Cortex of kidney (tissue), 1 donor: ENCODE measurements at places on chromosomes 16 and 17.

DNA sequence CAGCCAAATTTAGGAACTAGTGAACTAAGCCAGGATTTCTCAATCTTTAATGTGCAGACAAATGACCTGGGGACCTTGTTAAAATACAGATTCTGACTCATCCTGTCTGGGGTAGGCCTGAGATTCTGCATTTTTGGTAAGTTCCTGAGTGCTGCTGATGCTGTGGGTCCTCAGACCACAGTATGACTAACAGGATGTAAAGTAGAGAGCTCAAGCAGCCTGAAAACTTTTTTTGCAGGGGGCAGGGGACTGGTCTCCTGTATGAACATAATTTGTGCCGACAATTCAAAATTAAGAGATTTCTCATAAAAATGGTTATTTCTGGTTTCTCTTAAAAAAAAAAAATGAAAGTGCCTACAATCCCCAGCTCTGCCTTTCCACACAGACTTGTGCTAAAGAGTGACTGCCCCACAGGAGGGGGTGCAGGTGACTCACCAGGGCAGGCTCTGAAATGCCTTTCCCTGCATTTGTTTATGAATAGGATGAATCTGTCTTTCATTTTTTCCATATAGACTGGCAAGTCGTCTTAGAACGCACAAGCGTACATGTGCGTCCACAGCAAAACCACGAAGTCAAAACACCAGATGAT lies 271.5 kb downstream of the PHKB start:
- no peak for DNase-seq

GRCh38 chr17:21245639-21246084 lies 7.5 kb downstream of the NATD1 start:
- no peak for DNase-seq

- DNase-seq = no peak
Observed at GRCh38 chr16:9012848-9013507, 49.3 kb upstream of the USP7 start.

- no peak for DNase-seq
Observed at GRCh38 chr16:4639899-4640509, 15.4 kb downstream of the MGRN1 start.

DNA sequence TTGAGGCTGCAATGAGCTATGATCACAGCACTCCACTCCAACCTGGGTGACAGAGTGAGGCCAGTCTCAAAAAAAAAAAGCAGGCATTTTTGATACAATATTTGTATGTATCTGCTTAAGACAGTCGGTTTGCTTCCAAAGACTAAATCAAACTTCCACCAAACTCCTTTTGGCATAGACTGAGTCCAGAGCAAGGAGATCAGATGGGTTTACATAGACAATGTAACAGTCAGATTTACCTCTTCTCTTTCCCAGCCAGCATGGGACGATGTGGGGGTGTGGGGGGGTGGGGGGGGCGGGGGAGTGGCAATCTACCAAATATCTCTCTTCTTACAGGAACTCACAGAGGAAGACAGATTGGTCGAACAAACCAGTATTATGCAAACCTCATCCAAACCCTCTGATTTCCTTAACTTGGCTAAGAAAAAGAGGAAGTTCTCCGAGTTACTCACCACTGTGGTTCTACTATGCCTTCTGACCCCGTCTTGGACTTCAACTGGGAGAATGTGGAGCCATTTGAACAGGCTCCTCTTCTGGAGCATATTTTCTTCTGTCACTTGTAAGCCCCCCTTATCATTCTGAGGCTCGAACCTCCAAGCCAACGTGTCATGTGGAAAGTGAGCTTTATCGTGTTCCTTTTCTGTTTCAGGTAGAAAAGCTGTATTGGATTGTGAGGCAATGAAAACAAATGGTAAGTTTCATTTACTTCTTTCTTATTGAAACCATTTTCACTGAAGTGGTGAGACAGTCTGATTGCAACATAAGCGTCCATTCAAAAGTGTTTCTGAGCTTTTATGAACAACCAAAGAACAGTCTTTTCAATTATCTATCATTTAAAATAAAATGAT lies at the start of gene MILR1:
Gene MILR1 (plus strand): TSS at position 451 of the 848 bp plus-strand sequence. CDS start 54 bp downstream, at position 505.
- DNase-seq = no peak

DNA sequence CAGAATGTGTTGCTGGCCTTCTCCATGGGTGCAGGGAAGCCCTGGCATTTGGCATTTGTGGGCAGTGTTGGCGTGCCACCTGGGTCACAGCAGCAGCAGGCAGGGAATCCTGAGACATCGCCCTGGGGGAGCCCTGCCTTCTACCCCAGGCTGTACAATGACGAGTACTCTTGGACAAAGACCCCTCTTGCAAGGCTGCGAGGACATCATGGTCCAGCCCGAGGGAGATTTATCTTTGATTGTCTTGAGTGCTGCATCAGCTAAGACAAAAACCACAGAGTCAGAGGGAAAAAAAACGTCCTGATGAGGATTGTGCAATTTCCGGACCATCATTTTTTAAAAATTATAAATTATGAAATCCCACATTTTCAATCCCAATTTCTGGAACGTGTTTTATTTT lies 3.7 kb downstream of the CRISPLD2 start:
- no peak for DNase-seq

- DNase-seq = no peak
Observed at GRCh38 chr17:27526604-27527002, 70.4 kb downstream of the KSR1 start.

DNA sequence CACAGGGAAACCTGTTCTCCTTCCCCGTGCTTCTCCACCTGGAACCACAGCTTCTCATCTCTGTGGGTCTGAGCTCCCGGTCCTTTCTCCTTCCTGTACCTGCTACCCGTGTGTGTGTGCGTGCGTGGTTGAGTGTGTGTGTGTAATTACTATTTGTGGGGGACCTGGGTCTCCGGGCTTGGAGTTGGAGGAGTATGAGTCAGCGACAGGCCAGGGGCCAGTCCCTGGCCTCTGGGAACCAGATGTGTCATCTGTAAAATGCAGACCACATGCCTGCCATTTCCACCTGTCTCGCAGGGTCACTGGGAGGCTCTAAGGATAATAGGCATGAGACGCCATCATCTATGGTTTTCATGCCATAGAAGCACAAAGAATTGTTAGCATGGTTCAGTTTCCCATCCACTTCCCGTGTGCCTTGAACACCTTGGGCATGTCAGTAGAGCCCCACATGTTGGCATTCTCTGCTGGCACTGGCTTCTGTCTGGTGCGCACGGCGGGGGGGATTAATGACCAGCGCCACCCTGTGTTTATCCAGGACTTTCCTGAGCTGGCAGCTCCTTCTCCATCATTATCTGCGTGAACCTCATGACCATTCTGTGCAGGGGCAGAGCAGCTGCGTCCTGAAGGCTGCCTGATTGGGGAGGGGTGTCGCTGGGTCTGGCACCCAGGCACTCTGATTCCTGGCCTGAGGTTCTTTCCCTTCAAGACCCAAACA lies 1.5 kb downstream of the ZNF205 start:
- DNase-seq = no peak

DNA sequence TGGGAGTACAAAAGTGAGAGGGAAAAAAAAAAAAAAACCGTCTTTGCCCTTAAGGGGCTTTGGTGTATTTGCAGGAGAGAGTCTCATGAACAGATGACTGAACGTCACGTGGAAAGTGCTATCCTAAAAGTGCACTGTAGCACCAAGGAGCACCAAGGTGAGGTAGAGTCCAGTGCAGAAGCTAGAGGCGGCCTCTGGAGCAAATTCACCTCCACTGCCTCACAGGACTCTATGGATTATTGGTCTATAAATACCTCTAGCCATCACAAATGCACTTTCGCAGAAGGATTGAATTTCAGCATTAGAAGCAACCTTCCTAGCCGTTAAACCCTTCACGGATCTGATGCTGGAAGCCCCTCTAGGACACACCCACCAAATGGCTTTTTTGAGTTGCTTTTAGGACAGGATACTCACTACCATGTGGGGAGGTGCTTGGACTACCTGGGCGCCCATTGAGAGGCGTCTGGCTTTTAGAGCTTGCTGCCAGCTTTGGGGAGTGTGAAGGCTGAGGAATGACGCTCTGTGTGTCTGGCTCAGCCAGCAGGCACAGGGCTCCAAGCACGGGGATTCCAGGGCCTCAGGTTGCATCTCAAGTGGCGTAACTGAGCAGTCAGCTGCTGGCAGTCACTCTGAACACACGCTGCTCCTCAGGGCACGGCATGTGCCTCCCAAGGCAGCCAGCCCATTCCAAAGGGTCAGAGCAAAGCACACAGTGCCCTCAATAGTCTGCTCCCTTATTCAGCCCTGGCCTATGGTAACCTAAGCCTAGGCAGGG lies 52.7 kb downstream of the CDRT4 start:
- no peak for DNase-seq

DNA sequence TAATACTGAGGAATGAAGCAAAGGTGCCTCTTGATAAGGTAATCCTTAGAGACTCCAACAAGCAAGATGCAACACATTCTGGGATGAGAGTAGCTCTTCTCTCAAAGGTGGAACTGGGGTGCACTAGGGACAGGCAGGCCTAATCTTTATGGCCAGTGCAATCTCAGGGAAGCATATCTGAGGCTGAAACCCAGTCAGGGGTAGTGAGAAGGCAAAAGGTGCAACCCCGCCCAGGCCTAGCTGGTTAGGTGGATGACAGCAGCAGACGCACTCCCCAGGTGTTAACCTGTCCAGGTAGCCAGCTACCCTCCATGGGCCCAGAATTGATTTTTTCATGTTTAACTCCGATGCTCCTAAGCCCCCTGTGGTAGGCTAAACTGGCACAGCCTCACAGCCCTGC lies 9.9 kb upstream of the SLC46A1 start:
- DNase-seq = no peak

DNA sequence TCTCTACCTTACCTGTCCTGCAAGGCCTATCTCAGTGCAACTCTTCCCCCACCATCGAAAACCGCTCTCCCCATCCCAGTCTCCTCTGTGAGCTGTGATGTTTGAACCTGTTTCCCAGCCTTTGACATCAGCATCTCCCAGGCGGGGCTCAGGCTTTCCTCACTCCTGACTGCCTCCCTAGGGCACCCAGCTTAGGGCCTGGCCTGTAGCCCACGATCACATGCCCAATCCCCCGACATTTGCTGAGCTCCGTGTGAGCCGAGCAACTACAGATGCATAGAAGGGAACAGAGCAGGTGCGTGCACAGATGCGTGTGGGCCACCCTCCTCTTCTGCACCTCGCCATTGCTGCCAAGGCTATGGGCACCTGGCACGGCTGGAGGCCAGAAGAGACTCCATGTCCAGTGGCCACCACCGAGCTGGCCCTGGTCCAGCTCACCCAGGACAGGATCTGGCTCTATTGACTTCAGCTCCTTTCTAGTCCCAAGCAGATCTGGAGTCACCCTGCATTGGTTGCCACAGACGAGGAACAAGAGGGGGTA lies 35.5 kb upstream of the CMIP start:
- no peak for DNase-seq

- no peak for DNase-seq
Observed at GRCh38 chr17:40093005-40093579, 7.3 kb downstream of the NR1D1 start.

- no peak for DNase-seq
Observed at GRCh38 chr17:62876673-62877405, 68.7 kb upstream of the MARCHF10 start.

GRCh38 chr17:50210240-50211225 lies 9.1 kb upstream of the COL1A1 start:
- no peak for DNase-seq

GRCh38 chr16:65069065-65069464 lies 52.8 kb downstream of the CDH11 start:
- no peak for DNase-seq

- no peak for DNase-seq
Observed at GRCh38 chr16:78134944-78135619, 35.6 kb downstream of the WWOX start.

GRCh38 chr17:2271985-2272702 lies 31.4 kb downstream of the SMG6 start:
- DNase-seq = no peak

DNA sequence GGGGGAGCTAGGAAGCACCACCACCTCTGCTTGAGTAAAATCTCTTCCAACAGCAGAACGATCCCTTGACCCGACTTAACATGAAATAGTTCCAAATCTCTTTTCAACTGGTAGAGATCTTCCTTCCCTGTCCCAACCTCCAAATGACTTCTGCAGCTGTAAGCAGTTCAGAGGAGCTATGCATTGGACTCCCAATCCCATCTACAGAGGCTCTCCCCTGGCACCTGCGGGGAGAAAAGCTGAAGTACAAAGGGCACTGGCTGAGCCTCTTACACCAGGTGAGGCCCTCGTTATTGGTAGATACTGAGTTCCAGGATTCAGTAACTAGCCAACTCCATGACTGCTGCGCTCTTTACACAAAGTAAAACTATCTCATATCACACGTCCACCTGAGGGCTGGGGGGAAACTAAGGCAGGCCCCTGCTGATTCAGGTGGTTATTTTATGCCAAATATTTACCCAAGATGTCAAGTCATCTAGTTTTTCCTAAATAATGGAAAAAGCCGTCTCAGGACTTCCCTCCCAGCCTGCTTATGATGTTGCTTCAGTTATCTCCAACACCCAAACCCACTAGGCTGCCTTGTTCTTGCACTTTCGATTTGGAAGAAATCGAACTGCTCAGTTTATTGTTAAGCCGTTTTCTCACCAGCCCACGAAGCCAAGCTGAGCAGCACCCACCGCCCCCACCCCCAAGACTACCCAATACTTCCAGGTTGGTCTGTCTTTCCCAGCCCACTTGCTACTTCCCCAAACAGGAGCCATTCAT lies 3.2 kb downstream of the ACTG1 start:
- no peak for DNase-seq

- no peak for DNase-seq
Observed at GRCh38 chr16:9844361-9844760, 337.9 kb downstream of the GRIN2A start.

DNA sequence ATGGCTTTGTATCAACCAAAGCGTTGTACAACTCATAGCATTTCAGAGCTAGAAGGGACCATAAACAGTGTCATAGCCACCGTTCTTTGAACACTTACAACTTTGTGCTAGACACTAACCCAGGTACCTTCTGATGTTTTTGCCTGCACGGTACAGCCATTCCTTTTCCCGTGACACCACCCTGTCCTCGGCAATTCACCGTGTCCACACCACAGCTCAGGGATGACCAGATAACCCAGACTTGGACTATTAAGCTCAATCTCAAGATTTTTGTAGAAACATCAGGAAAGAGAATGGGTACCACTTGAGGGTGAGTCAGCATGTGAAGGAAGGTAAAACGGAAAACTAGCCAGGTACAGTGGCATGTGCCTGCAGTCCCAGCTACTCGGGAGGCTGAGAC lies 9.8 kb upstream of the CBFB start:
- DNase-seq = no peak

- DNase-seq = no peak
Observed at GRCh38 chr16:1040346-1040745, 32.2 kb upstream of the SSTR5 start.

DNA sequence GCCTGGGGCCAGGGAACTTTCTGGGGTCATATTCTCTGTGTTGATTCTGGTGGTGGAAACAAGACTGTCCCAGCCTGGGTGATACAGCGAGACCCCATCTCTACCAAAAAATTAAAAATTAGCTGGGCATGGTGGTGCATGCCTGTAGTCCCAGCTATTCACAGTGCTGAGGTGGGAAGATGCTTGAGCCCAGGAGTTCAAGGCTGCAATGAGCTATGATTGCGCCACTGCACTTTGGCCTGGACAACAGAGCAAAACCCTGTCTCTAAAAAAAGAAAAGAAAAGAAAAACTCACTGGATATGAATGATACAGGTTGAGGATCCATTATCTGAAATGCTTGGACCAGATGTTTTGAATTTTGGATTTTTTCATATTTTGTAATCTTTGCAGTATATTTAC lies 13.6 kb downstream of the SCGB1C2 start:
- DNase-seq = no peak
